GM23248 (cell line): ENCODE measurements at places on chromosomes 12 and 14. TPM values are rescaled to one million over a fixed set of nuclear protein-coding genes. Genes with fewer than 3 reads are reported as not detected.

DNA sequence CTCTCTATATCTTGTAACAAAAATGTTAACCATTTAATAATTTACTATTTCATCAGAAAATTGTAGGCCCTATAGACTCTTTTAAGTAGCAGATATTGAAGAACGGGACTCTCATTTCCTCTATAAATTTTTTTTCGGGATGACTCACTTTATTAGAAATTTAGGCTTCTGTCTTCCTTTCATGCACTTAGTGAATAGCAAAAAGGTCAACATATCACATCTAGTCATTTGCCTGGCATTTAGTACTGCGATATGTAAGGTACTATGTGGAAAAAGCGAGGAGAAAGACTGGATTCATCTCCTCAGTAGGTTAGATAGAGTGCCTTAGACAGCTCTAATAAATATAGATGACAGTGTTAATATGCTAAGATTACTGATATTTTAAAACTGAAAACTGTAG lies 166.3 kb upstream of the PTPRQ start:
- DNase-seq, result no peak

DNA sequence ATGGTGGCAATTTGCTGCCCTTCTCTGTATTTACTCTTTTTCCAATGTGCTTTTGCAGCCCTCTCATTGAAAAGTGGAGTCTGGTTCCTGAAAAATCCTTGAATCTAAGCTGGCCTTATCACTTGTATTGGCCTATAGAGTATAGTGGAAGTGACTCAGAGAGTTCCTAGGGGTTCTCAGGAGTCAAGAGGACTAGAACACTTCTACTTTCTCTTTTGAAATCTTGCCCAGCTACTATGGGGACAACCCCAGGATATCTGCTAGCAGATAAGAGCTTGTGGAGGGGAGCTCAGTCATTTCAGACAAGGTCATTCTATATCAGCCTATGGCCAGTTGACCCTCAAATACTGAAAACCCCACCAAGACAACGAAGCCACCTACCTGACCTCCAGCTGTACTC lies 26.7 kb upstream of the WSCD2 start:
- DNase-seq, result no peak

- peak; percentile 16 for DNase-seq
These were observed 25.9 kb upstream of the BDKRB2 start for GRCh38 chr14:96178461-96179321.

GRCh38 chr12:115774148-115774895 lies 503.2 kb downstream of the MED13L start:
- no peak for DNase-seq

Gene MRPL51
- total RNA-seq, result 29.8 and 68.3 TPM in 2 replicates

Gene BEGAIN
- 0.11 and 1.4 TPM in 2 replicates for total RNA-seq

GRCh38 chr12:45010059-45010458 lies 40.8 kb downstream of the DBX2 start:
- peak; percentile 40 for DNase-seq

DNA sequence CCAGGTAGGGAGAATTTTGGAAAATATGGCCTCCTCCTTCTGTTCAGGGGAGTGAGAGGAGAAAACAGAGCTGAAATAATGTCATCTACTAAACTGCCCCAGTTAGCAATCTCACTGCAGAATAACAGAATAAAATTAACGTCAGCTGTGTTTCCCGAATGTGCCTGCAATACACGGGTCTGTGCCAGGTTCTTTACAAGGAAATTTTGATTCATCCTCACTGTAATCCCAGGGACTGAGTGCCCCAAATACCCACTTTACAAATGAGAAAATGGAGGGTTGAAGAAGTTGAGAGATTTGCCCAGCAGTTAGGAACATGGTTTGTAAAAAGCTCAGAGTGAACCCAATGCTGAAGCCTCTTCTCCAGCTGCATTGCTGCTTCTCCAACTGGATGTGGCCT lies 21.3 kb upstream of the SERPINA6 start:
- DNase-seq, result no peak

DNA sequence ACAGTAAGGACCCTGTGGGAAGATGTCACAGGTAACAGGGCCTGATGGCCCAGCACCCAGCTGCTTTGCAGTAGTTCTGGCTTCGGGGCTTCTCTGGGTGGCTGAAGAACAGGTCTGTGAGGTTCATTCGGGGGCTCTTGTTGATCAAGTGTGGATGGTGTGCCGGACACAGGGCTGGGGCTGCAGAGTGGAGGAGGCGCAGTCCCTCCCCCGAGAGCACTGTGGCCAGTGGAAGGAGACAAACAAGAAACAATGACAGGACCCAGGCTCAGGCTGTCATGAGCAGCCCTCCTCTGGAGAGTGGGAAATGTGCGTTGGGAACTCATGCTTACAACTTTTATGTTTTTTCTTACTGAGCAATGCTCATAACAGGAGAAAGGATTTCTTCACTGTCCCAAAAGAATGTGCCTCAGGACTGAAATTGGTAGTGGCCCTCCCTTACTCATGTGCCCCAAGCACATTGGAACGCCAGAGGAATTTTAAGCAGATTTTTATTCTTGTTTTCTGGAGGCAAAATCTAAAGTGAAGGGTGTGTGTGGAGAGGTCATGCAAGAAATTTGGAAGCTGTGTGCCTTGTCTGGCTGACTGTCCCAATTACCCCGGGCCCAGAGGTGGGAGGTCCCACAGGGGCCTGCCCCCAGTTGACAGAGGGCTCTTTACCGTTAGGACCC lies 233.8 kb downstream of the CACNA1C start:
- DNase-seq, result peak; percentile 87

Gene CHGA
- total RNA-seq, result not detected in 2 replicates

DNA sequence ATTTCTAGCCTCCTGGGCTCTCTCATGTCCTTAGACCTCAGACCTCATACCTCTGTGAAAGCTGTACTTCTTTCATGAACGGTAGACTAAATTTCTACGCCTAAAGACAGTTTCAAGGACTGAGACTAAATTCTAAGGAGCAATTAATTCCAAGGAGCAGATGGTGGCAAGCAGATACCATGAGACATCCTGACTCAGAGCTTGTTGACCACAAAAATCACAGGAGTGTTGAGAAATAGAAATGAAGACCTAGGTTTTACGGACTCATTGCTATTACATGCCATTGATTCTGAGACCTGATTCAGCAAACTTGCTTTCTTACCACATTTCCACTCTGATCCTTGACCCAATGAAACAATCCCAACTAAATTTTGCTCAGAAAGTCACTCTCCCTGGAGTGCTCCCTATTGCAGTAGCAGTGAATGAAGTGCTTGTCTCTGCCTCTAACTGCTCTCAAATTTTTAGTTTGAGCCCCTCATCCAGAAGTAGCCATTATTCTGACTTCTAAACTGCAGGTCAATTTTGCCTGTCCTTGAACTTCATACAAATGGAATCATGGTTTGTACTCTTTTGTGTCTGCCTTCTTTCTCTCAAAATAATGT lies 52.0 kb downstream of the PEX5 start:
- peak; percentile 83 for DNase-seq

GRCh38 chr12:13242936-13243335 lies 46.4 kb downstream of the EMP1 start:
- no peak for DNase-seq

- DNase-seq, result no peak
These were observed 11.7 kb downstream of the NAV3 start for GRCh38 chr12:77842430-77842829.

- DNase-seq, result peak; percentile 88
These were observed 58.2 kb downstream of the DICER1 start for GRCh38 chr14:95098984-95099599.

Gene MMP14
- 450 and 475 TPM in 2 replicates for total RNA-seq

Gene MGST1
- total RNA-seq, result 122 and 141 TPM in 2 replicates

GRCh38 chr14:68333262-68333661 lies 459.6 kb downstream of the ZFP36L1 start:
- no peak for DNase-seq

Gene RPS6KL1
- 0.38 and 1.4 TPM in 2 replicates for total RNA-seq

DNA sequence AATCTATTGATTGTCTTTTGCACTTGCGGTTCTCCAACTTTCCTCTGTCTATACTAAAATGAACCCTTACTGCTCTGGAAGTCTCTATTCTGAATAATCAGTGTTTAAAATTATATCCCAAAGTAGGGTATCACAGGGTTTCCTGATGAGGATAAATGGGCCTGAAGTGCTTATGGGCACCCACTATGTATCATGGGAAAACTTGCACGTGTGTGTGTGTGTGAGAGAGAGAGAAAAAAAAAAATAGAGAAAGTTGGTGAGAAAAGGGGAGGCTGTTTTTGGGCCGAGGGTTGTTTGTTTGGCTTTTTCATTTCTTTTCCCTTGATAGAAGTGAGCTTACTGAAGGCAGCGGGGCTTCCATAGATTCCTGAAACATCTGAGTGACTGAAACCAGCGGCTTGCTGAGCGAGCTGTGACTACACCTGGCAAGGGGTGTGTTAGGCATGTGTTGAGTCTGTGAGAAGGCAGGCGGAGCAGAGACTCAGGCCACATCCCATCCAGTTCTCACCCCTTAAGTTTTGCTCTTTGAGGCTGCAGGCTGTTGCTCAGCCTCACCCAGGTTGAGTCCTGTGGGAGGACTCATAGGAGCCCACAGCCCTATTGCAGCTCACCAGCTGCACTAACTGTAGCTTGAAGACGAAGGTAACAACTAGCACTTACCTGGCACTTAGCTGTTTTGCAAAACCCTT lies 17.2 kb downstream of the PPFIBP1 start:
- DNase-seq, result no peak

GRCh38 chr14:104573930-104574329 lies 5.6 kb upstream of the C14orf180 start:
- no peak for DNase-seq

Gene RERG
- total RNA-seq, result not detected in 2 replicates

Gene MSI1
- total RNA-seq, result not detected in 2 replicates

DNA sequence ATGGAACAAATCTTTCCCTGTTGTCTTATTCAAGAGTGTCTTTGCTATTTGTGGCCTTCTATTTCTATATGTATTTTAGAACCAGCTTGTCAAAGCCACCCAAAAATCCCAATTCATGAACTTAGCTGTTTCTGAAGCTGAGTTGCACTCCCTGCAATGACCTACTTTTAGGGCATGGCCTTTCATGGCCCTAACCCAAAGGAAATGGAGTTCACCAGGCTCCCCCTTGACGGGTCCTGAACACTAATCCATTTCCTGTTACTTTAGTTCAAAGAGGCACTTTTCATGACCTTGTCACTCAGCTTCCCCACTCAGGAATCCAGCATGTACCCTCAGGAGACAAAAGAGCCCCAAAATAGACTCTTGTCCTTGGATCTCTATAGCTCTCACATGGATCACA lies 7.6 kb downstream of the TMED8 start:
- DNase-seq, result no peak

Gene DEPDC4
- total RNA-seq, result 0.13 TPM in 1 of 2 replicates, not detected in the other

DNA sequence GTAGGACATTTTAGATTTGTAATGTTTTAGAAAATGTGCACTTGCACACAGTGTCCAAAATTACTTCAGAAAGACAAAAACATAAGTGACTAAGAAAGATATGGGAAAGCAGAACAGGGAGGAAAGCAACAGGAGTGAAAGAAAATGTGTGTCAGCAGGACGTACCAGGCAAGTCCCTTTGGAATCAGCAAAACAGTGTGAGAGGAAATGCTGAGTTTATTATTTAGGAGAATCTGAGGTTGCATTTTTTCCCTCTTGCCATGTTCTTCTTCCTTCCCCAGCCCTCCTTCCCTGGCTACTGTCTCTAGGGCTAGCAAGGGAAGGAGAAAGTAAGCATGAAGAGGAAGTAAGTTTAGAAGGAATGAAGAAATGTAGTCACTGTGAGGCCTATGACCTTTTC lies 67.7 kb upstream of the CD163 start:
- DNase-seq, result no peak

- no peak for DNase-seq
These were observed 73.5 kb downstream of the CDK17 start for GRCh38 chr12:96326628-96327227.

DNA sequence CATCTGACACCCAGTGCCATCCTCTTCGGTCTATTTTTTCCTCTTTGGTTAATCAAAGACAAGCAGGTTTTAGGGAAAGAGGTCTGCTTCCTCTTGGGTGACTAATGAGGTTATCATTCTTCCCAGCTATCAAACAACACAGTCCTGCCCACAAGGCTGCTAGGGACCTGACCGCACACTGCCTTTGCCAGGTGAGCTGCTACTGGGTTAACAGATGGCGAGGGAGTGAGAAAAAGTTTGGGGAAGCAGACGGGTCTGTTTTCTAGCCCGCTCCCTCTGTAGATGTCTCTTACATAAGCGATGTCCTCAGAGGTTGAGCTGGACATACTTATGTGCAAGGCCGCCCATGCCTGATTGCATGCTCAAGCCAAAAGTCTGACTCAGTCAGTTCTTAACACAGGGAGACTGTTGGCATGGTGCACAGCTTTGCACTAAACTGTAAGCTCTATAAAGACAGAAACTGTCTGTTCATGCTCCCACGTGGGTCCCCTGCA lies 94.1 kb downstream of the SLC15A4 start:
- peak; percentile 2 for DNase-seq

- no peak for DNase-seq
These were observed 89.1 kb downstream of the ADGRD1 start for GRCh38 chr12:131042834-131043245.

- DNase-seq, result no peak
These were observed 16.5 kb downstream of the CLEC1A start for GRCh38 chr12:10082117-10082874.

Gene BHLHE41
- 0.76 and 1.6 TPM in 2 replicates for total RNA-seq

Gene FAM181A
- total RNA-seq, result not detected in 2 replicates

GRCh38 chr12:92155733-92156132 lies 10.1 kb upstream of the BTG1 start:
- no peak for DNase-seq

DNA sequence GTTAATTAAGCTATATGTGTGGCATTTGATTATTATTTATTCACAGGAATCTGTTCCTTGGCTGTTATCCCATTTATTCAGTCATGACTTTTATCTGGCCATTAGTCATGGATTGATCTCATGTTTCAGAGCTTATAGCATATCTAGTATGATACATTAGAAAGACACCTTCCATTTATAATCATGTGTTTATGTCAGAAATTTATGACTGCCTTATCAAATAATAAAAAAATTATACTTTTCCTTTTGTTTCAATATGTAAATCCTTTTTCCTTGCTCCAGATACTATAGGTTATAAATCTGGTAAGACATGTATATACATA lies 248.0 kb upstream of the PDE3A start:
- DNase-seq, result peak; percentile 6

Gene PIP4K2C
- 21.5 and 27.3 TPM in 2 replicates for total RNA-seq

Gene PHC1
- total RNA-seq, result 15.4 and 16.1 TPM in 2 replicates

Gene TEX52
- total RNA-seq, result not detected in 2 replicates

DNA sequence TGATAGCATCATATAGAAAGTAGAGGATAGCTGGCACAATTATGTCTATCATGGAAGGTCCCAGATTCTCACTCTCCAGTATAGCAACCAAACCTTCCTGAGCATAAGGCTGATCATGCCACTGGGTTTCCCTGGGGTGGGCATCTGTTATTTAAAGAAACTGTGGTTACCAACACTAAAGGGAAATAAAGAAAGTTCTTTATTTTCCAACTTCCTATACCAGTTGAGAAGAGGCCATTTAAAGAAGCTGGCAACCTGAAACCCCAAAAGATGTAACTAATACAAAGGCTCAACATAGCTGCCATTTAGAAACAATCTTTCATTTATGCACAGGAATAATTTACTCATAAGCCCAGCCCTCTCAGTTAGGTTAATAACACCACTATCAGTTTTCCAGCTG lies 3.1 kb downstream of the BCAT1 start:
- DNase-seq, result no peak

DNA sequence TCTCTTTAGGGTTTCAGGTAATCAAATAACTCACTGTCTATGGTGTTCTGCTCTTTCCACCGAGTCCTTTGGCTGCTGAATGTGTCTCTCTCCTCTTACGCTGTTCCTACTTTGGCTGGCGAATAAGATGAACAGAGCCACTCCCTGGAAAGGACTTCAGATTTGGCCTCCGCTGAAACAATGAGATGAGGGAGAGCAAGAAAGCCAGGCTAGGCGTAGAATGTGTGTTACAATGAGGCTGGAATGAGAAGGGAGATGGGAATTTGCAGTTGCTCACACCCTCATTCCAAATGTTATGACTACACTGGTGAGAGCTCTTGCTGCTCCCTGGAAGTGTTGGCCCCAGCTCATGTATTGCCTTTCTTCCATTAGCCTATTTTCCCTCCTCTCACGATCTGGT lies at the start of gene MFAP5:
Gene MFAP5, minus strand, starts transcription at position 234 of the 400 bp plus-strand sequence. CDS start 722 bp downstream, outside the sequence.
- DNase-seq, result peak; percentile 94
